ENCODE measurements at places on chromosomes 3 and 15. TPM values are rescaled to one million over a fixed set of nuclear protein-coding genes. Genes with fewer than 3 reads are reported as not detected.

The PROS1 gene
- total RNA-seq: 6.5 TPM

The POLR2M gene
- total RNA-seq: 110 TPM

The PLSCR4 gene
- total RNA-seq: 4.8 TPM

The SERPINI2 gene
- not detected for total RNA-seq

The RAB6B gene
- total RNA-seq: 1.2 TPM

The AHSG gene
- not detected for total RNA-seq

The CLDN1 gene
- 0.67 TPM for total RNA-seq

The NMB gene
- total RNA-seq: 19.4 TPM

The SNURF gene
- total RNA-seq: 32.9 TPM

The ADGRG7 gene
- total RNA-seq: not detected

The COX5A gene
- total RNA-seq: 154 TPM

The XCR1 gene
- total RNA-seq: not detected

The C3orf20 gene
- 0.04 TPM for total RNA-seq

The CASR gene
- total RNA-seq: 0.15 TPM

The UCN2 gene
- total RNA-seq: 0.15 TPM

The PROK2 gene
- total RNA-seq: 2.7 TPM

The DAZL gene
- total RNA-seq: 2.4 TPM

The FRMD5 gene
- total RNA-seq: 2.4 TPM

The MESP2 gene
- total RNA-seq: 2.0 TPM

The ACAD9 gene
- 20.1 TPM for total RNA-seq

The ADCY5 gene
- 5.1 TPM for total RNA-seq

The HDC gene
- not detected for total RNA-seq

The GOLGA8T gene
- total RNA-seq: 1.1 TPM

The SYNM gene
- 2.1 TPM for total RNA-seq

The SLC15A2 gene
- 1.7 TPM for total RNA-seq

The SOX14 gene
- total RNA-seq: 1.2 TPM

The TXNRD3 gene
- 10.6 TPM for total RNA-seq

The FAM219B gene
- 72.0 TPM for total RNA-seq

The GOLGA8S gene
- not detected for total RNA-seq

The GOLGA8J gene
- not detected for total RNA-seq

The POPDC2 gene
- total RNA-seq: 0.59 TPM

The GPR149 gene
- total RNA-seq: not detected

The SLTM gene
- 69.7 TPM for total RNA-seq

The FAH gene
- 17.6 TPM for total RNA-seq

The TRIM59 gene
- 32.6 TPM for total RNA-seq

The LIPC gene
- not detected for total RNA-seq

The GHSR gene
- not detected for total RNA-seq

The GOLGA6L22 gene
- not detected for total RNA-seq

The ZNF774 gene
- 0.55 TPM for total RNA-seq

The SCAANT1 gene
- total RNA-seq: not detected

The TIPIN gene
- 17.0 TPM for total RNA-seq

The UBE2E2 gene
- 56.8 TPM for total RNA-seq

The EEF1AKMT4 gene
- total RNA-seq: 15.2 TPM

The GOLGA6D gene
- total RNA-seq: 1.1 TPM

The AP3B2 gene
- 10.4 TPM for total RNA-seq

The IQCF5 gene
- not detected for total RNA-seq

The ANO10 gene
- total RNA-seq: 23.4 TPM

The CRABP1 gene
- total RNA-seq: 744 TPM

The GATA2 gene
- 3.9 TPM for total RNA-seq

The P2RY1 gene
- 25.1 TPM for total RNA-seq

Measured in H7 (cell line).